ENCODE measurements at places on chromosomes 5 and 9.

DNA sequence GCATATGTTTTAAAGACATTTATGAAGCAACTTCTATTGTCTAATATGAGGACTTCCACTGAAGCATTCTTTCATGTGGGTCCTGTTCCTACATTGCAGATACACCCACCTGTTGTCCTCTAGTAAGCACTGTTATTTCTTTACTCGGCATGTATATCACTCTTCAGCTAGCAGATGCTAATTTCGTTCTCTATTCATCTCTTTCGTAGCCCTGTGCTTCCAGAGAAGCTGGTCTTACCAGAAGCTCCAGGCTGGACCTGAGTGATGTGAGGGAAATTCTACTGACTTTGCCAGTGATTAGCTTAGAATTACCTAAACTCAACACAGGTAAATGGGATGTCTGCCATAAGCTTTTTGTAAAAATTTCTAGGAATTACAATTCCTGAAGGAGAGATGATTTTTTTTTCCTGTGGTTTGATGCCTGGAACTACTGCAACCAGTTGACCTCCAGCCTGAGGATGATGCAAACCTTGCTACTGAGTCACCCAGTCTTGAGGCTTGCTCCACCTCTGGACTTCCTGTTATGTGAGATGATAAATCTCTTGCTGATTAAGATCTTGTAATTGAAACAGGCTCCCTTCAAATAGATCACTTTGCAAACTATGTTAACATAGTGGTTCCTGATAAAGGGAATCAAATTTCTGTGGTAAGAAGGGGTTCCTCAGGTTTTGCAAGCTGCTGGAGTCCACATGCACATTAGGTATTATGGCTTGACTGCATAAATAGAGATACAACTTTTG is 52.2 kb upstream of the SPINK5 start:
- no peak for DNase-seq

DNA sequence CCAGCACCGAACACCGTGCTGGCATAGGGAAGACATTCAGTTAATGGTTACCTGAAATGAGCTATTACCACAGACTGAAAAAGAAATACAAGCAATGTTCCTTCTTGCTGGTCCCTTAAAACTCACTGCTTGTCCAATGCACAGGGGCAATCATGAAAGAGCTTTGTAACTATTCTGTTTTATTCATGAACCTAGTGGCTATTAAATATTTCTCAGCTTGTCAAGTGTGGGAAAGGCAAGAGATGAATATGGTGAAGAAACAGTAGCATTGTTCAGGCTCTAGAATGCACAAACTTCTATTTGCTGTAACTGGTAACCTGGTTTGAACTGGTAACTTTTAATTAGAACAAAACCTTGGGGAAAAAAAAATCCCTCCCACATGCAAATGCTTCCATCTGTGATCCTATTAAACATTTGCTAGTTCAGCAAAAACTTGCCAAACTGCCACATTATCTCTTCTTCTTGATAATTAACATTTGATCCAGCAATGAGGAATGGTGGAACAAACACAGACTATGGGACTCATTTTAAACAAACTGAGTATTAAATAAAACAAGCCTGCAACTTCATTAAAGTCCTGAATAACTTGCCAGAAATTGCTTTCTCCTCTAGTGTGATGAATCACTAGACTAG is 36.1 kb downstream of the YIPF5 start:
- DNase-seq, result no peak

GRCh38 chr5:101532430-101532829 is 629.3 kb upstream of the ST8SIA4 start:
- no peak for DNase-seq

GRCh38 chr9:14417237-14417636 is 103.3 kb upstream of the NFIB start:
- no peak for DNase-seq

DNA sequence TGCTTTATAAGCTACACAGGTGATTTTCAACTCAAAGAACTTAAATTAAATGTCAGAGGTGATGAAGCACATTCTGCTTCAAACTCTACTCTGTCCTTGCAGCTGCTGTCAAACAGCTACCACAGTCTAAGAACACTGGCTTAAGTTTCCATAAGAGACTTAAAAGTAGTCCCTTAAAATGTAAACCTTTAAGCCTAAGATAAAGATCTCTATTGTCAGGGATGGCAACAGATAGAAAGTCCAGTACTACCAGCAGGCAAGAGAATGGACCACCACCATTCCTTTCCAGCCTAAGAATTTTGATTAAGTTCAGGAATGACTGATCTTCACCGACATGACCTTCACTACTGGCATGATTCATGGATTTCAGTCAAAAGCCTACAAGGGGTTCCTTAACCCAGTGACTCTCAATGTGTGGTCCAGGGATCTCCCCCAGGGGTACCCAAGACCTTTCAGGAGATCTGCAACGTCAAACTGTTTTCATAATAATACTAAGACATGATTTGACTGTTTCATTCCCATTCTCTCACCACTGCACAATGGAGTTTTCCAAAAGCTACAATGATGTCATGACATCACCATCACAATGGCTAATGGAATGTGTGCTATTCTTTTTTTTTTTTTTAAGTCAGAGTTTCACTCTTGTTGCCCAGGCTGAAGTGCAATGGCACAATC is 41.1 kb upstream of the PLPP6 start:
- no peak for DNase-seq

DNA sequence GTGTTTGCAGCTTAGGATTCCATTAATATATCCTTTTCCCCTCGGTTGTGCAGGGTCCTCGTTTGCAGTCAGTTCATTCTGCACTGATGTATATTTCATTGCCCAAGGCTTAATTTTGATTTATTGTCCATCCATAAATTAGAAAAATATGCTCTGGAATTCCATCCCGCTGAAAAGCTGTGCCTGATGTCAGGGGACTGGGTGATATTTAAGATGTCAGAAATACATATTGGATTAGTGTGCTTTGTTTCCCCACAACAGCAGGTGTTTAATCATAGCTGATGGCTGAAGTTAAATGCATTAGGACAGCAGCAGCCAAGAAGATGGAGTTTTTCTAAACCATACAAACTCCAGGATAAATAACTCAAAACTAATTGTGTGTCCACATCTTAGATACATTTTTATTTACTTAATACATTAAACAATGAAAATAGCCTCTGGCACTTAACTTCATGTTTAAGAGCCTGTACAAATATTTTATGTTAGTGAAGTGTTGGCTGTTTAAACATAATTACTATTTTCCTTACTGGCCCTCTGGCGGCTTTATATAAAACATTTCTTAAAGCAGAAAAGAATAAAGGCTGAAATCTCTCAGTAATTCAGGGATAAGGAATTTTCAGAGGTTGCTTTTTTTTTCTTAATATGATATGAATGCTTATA is 170.4 kb upstream of the TBCA start:
- no peak for DNase-seq

DNA sequence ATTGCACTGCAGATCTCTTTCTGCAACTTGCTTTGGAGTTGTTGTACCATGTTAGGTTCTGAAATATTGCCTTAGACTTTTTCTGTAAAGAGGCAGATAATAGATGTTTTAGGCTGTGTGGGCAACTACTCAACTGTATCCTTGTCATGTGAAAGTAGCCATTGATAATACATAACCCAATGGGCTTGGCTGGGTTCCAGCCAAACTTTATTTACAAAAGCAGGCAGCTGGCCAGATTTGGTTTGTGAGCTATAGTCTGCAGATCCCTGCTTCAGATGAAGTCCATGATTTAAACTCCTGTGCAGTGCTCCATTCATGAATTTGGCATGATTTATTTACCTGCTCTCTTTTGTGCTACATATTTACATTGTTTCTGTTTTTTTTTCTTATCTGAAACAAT is 300.4 kb downstream of the IRX2 start:
- no peak for DNase-seq

GRCh38 chr9:76451234-76451633 is 7.7 kb upstream of the GCNT1 start:
- no peak for DNase-seq

- DNase-seq, result no peak
Observed at GRCh38 chr5:120533581-120533980, 69.5 kb downstream of the PRR16 start.

- DNase-seq, result no peak
Observed at GRCh38 chr9:89953824-89954615, 349.2 kb downstream of the GADD45G start.

DNA sequence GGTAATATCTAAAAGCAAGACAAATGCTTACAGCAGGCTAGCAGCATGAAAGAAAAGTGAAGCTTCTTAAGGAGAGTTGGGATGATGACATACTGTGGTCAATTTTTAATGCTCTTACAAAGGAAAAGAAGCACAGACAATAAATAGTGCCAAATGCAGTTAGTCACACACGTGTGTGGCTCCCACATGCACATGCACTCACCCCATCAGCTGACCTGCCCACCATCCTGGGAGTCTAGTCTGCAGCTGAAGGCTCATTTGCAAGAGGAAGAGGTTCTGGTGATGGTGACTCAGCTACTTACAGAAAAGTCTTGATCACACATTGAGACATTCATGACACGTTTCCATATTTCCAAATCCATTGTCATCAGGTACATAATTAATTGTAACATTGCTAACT is 129.3 kb downstream of the MRPL36 start:
- no peak for DNase-seq

- DNase-seq, result no peak
Observed at GRCh38 chr5:127243011-127243410, 47.6 kb upstream of the MEGF10 start.

GRCh38 chr5:150294551-150295071 is 5.0 kb upstream of the CAMK2A start:
- no peak for DNase-seq

DNA sequence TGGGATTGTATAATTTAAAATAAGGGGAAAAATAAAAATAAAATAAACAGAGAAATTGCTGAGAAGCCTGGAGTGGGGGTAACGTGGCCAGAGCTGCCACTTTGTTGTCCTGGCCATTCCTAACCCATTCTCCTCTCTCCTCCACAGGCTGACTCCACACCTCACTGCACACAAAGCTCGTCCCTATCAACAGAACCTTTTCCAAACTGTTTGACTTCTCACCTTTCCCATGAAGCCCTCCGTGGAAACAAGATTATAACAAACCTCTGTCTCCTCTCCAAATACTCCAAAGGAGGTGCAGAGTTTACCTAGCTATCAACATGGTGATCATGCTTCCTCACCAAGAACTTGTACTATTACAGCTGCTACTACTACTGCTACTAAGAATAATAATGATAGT is 151.1 kb downstream of the GLIS3 start:
- DNase-seq, result no peak

GRCh38 chr5:149210225-149210624 is 61.4 kb upstream of the AFAP1L1 start:
- DNase-seq, result no peak

DNA sequence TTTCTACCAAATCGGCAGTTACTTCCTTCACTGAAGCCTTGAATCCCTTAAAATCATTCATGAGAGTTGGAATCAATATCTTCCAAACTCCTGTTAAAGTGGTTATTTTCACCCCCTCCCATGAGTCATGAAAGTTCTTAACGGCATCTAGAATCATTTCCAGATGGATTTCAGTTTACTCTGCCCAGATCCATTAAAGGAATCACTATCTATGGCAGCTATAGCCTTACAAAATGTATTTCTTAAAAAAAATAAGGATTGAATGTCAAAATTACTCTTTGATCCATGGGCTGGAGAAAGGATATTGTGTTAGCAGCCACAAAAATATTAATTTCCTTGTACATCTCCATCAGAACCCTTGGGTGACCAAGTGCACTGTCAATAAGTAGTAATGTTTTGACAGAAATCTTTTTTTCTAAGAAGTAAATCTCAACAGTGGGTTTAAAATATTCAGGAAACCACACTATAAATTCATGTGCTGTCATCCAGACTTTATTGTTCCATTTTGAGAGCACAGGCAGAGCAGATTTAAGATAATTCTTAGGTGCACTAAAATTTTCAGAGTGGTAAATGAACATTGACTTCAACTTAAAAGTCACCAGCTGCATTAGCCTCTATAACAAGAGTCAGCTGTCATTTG is 767.7 kb downstream of the DTWD2 start:
- DNase-seq, result no peak

DNA sequence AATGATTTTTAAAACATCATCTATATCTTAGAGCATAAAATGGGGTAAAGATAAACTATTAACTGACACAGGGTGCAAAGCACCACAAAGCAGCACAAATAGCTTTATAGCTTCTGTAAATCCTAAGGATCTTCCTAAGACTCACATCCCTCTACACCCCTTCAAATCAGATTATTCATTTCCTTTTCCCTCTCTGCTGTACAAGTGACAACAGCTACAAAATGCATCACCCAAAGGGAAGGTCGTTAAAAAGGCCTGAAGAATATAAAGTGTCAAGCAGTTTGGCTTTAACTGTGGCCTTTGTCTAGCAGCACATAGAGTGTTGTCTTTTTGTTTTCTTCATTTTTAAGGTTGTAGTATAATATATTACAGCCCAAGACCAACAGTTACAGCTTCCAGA is 422.1 kb downstream of the PDE4D start:
- DNase-seq, result no peak

- DNase-seq, result no peak
Observed at GRCh38 chr5:148713735-148714508, 59.6 kb upstream of the HTR4 start.

GRCh38 chr9:36642817-36643216 is 70.1 kb downstream of the MELK start:
- no peak for DNase-seq

DNA sequence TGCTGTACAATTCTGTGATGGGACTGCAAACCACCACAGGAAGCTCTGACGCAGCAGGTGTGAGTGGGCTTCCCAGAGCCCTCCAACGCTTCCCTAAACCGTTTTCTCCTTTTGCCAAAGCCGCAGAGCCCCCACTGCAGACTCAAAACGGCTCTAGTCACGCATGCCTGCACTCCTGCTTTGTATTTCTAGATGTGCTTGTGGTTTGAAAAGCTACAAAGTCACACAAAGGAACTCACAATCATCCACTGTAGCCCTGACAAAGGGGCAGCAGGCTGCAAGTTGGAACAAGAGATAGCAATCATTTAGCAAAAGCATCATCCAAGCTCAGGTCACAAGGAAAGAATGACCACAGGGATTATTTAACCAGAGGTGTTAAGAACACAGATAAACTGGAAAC is 79.3 kb downstream of the PTPN3 start:
- no peak for DNase-seq
